ENCODE measurements at places on chromosomes 6 and 20.

GRCh38 chr20:1803061-1803931 lies 91.9 kb upstream of the SIRPA start:
- DNase-seq: peak; percentile 16

DNA sequence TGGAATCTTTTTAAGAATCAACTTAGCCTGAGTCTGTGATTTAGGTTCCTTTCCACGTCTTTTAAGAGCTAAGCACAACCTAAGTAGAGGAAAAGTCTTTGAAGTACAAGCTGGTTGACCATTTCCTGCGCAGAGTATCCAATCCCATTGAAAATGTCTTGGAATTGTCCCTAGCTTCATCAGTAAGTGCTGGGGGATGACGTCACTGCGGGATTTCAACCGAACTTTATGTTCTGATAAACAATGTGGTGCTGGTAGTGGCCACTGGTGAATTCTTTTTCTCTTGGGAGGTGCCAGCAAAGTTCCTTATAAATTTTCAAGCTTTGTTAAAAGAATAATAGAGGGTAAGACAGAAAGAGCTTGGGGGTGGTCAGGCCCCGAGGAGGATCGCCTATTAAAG lies 69.2 kb downstream of the PDE7B start:
- DNase-seq: no peak

- DNase-seq: no peak
Observed at GRCh38 chr6:33694401-33694931, 17.0 kb downstream of the UQCC2 start.

- no peak for DNase-seq
Observed at GRCh38 chr6:39623750-39624149, 101.5 kb downstream of the KIF6 start.

GRCh38 chr20:53702617-53703016 lies 109.0 kb upstream of the ZNF217 start:
- no peak for DNase-seq

DNA sequence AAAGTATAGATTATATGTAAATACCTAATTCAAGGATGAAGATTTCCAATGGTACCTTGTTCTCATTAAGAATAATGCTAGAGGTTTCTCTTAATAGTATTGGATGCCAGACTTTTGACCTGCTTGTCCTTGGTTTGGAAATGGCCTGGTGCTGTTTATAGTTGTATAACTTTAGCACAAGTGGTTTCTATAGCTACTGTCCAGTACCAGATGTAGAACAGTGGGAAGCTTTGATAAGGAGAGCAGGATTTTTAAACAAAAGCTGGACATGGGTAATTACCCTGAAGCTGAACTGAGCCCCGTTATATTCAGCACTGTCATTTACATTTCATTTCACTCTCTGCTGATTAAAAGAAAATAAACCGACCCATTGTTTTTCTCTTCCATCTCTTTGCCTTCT lies 43.7 kb downstream of the TRMT11 start:
- no peak for DNase-seq

GRCh38 chr6:14193524-14193923 lies 76.0 kb downstream of the CD83 start:
- DNase-seq: no peak

GRCh38 chr6:110491299-110491643 lies 14.9 kb upstream of the SLC22A16 start:
- no peak for DNase-seq

- peak; percentile 73 for DNase-seq
Observed at GRCh38 chr6:113292646-113293422, 564.3 kb upstream of the MARCKS start.

- no peak for DNase-seq
Observed at GRCh38 chr6:52361414-52361944, 472 bp upstream of the PAQR8 start.

DNA sequence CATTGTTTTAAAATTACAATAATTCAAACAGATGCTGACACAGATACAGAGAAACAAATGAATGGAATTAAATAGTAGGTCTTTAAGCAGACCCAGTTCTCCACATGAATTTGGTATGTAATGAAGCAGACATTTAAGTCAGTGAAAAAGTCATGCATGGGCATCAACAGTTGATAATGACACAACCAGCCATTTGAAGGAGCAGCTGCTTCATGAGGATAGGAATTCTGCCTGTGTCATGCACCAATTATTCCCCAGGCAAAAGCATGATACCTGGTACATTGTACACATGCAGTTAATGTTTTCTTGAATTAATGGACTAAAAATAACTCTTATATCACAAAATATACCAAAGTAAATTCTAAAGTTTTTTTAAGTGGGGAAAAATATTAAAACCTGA lies 11.2 kb upstream of the HEY2 start:
- DNase-seq: no peak

GRCh38 chr20:47724396-47724795 lies 60.9 kb downstream of the SULF2 start:
- no peak for DNase-seq

DNA sequence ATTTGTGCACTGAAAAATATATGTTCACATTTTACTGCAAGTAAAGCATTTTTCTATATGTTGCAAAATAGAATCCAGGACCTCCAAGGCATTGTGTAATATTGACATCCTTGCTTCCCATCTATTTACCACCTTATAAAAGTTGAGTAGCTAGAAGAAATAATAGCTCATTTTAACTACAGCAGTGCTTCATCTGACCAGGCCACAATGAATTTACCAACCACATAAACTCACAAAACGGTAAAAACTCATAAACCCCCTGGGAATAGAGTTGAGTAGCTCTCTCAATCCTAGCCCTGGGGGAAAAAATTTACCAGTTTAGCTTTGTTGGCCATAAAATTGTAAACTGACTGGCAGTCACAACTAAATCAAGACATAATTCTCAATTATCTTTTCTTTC lies 3.9 kb downstream of the ATXN1 start:
- no peak for DNase-seq

DNA sequence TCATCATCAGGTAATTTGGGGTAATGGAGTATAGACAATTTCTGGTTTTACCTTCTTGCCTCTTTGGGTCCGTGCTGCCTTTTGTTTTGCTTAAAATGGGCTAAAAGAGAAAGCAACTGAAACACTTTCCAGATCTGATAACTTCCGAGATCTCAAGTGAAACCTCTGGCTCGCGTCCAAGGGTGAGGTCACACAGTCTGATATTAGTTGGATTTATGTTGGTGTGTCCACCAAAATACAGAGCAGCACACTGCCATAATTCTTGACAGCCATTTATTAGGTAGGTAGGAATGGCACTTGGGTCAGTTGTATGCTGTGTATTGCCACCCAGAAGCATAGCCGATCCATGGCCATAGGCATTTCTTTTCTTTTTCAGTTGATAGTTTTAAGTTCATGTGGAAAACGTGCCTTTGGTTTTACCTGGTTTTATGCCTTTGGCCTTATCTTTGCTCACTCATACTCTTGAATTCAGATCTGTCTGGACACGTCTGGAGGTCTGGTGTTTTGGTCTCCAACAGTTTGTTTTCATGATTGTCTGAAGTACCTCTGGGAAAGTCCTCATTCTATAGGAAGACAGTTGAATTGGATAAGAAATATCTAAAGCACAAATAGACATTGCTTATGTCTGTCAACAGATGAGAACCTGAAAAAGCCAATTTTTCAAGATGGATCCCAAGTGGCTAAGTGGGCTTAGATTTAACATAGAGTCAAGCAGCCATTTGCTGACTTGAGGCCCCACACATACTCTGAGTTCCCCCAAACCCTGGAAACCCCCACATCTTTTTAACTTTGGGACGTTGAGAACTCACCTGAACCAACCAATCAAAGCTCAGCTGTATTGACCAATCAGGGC lies 320.8 kb downstream of the SOX4 start:
- DNase-seq: no peak

- no peak for DNase-seq
Observed at GRCh38 chr20:2919518-2920245, 46.4 kb downstream of the PTPRA start.

GRCh38 chr20:9129756-9130155 lies 60.9 kb downstream of the PLCB4 start:
- no peak for DNase-seq

- DNase-seq: no peak
Observed at GRCh38 chr6:52547647-52548352, 29.1 kb downstream of the TRAM2 start.

GRCh38 chr6:15882915-15883314 lies 220.1 kb upstream of the DTNBP1 start:
- DNase-seq: no peak

DNA sequence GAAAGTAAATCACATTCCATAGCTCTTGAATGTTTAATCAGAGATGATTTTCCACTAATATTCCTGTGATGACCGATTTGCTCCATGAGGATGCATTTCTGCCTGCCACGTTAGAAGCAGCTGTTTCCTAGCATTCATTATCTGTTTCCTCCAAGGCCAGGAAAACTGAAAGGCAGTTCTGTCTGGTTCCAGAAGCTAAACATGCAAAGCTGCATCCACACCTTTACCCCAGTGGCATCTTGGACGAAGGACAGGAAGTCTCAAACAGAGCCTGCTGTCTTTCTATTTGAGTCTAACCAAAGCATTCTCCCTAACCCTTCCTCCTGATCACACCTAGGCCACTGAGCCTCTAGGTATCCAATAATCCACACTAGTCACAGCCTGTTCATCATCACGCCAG lies 27.6 kb downstream of the CNKSR3 start:
- DNase-seq: peak; percentile 58

DNA sequence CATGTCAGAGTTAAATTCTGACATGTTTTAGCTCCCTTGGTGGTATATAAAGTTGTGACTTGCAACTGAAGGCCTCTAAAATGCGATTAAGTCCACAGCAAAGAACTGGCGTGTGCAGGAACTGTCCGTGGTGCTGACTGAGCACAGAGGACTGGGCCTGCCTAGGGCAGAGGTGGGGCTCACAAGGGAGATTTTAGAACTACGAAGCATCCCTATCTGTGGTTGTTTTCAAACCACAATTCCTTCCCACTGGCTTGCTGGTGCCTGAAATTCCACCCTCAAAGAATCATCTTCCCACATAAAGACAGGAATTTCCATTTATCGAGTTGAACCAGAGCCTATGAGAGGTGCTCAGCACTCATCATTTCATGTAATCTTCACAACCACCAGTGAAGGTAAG lies 30.1 kb downstream of the RIMS4 start:
- DNase-seq: peak; percentile 46

- DNase-seq: no peak
Observed at GRCh38 chr20:7912551-7912950, 27.7 kb downstream of the HAO1 start.

DNA sequence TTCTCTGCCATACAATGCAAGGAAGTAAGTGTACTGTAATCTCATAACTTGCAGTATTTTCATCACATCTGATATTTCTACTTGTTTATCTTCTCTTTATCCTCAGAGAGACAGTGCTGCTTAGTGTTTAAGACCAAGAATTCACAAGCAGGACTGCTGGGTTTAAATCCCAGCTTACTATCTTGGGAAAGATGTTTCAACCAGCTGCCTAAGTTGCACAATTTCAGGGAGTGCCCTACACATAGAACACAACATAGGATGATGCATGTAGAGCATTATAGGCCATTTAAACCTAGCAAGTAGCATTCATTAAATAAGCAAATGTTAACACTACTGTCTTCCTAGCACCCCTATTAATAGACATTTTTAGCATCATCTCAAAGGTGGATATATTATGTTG lies 205.2 kb upstream of the CEP162 start:
- no peak for DNase-seq

- no peak for DNase-seq
Observed at GRCh38 chr6:161788531-161788930, 514.7 kb upstream of the AGPAT4 start.

DNA sequence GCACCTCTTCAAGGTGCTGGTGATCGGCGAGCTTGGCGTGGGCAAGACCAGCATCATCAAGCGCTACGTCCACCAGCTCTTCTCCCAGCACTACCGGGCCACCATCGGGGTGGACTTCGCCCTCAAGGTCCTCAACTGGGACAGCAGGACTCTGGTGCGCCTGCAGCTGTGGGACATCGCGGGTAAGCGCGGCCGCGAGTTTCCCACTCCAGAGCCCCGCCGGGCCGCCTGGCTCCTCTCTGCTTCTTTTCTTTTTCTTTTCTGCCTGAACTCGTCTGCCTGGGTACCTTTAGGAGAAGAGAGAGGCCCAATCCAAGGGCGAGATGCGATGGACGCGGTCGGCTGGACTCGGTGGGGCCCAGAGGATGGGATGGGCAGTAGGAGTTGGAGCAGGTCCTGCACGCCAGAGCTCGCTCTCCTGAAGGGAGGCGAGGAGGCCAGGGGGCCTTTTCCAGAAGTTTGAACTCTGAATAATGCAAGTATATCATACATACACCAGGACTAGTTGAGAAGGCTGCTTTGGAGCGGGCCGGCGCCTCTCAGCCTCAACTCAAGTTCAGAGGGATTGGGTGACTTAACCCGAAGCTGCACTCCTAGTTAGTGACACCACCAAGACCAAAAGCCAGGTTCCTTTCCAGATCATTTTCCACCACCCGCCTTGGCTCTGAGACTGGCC lies 445 bp downstream of the RAB32 start:
- DNase-seq: no peak

DNA sequence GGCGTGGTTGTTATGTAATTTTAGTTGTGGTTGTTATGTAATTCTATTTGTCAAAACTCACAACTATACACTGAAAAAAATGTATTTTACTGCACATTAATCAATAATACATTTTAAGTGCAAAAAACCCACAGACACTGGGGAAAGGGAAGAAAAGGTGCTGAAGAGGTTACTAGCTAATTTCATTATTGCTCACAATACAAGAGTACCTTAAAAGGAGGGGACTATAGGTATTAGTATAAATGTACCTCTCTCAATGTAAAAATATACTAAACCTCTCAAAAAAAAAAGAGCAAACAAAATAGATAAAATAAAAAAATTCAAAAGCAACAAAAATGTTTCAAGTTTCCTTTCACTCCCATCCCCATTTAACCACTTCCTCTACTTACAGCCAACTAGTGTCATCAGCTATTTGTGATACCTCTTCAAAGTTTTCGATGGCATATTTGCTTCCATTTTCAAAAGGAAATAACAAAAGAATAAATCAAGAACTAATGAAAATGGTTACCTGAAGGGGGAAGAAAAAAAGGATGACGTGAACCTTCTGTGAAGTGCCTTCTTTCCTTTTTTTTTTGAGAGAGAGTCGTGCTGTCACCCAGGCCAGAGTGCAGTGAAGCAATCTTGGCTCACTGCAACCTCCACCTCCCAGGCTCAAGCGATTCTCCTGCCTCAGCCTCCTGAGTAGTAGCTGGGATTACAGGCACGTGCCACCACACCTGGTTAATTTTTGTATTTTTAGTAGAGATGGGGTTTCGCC lies 30.2 kb downstream of the RANBP9 start:
- DNase-seq: no peak

DNA sequence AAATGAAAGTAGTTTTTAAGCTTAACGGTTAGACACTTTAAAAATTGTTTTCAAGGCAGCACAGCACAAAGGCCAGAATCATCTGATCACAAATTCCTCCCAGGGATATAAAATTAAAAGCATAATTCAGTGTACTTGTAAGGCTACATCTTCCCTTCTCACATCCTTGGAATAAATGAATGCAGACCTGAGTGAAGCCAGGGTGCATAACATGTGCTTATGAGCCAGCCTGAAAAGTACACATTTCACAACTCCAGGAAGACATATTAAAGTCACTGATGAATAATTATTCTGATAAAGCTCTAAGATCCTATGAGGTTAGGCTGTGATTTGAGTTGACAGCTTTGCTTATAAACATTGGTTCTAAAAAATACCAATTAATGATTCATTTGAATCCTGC lies 163.6 kb downstream of the BTBD9 start:
- DNase-seq: no peak

GRCh38 chr20:2416541-2417212 lies 36.0 kb downstream of the TGM6 start:
- no peak for DNase-seq
